Naive B cell (primary cell): ENCODE measurements at places on chromosomes 11 and 22.

- DNase-seq, result peak; percentile 58
Observed at GRCh38 chr22:35380537-35381423, at the start of gene HMOX1. Gene HMOX1 (plus strand): TSS chr22:35381096. CDS start chr22:35381174, 78 bp downstream.

DNA sequence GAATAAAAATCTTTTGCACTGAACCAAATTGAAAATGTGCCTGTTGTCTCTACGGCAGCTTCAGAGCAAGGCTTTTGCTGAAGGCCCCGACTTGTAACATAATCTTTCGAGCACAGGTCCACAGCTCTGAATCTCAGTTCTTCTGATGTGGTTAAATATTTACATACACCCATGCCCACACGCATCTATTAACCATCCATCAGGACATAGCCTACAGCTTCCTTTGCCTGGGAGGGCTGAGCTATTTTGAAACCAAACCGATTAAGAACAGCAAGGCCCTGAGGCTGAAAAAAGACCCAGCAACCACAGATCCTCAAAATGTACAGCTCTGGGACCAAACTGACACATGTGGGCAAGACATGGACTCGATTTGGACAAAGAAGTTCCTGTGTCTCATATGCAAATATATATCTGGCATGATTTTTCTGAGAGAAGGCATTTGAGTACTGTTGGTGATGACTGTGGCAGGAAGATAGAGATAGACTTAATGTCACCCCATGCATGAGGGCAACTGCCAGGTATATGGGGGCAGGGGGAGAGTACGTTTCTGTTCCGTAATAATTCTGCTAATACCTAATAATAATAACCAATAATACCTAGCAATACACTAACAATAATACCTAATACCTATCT, 322.7 kb upstream of the PLET1 start:
- no peak for DNase-seq

- no peak for DNase-seq
Observed at GRCh38 chr11:118105657-118106305, 19.0 kb upstream of the SMIM35 start.

- DNase-seq, result peak; percentile 67
Observed at GRCh38 chr11:86041975-86042378, 26.9 kb downstream of the PICALM start.

GRCh38 chr11:107898270-107898669, 30.0 kb upstream of the RAB39A start:
- peak; percentile 6 for DNase-seq

GRCh38 chr11:113880971-113881370, 5.6 kb upstream of the USP28 start:
- DNase-seq, result no peak

- peak; percentile 51 for DNase-seq
Observed at GRCh38 chr11:126465573-126466188, 110.2 kb downstream of the ST3GAL4 start.

GRCh38 chr11:63492441-63492840, 1.5 kb upstream of the PLAAT5 start:
- no peak for DNase-seq

- DNase-seq, result no peak
Observed at GRCh38 chr11:31412946-31413345, 43.3 kb downstream of the DNAJC24 start.

DNA sequence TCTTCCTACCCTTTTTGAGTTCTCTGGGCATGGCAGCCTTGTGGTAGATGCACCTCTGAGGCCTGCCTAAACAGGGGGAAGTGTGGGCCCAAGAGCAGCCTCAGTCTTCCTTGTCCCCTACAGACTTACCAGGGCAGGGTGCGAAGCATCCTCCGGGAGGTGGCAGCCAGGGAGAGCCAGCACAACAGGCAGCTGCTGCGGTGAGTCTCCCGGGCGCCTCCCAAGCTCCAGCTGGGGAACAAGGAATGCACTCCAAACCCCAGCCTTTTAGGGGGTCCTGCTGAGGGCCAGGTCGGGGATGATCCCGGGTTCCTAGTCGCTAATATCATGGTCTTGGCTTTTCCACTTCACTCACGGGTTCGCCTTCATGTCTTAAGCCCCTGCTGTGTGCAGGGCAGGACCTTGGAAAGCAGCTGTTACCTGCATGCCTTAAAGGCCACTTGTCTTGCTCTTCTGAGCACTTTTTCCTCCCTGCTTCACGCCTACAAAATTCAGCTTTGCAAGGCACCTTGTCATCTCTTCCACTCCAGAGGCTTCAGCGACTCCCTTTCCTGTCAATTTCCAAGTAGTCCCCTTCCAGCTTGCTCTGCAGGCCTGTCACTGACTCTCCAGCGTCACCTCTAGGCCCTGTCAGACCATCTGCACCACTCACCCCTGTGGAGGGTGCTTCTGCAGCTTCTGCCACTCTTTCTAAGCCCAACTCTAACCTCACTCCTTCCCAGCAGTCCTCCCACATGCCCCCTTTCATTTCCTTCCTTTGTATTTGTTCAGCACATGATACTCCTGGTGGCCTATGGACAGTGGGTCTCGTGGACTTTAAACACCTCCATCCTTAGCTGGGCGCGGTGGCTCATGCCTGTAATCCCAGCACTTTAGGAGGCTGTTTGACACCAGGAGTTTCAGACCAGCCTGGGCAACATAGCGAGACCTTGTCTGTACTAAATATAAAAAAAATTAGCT, 57.0 kb downstream of the PISD start:
- no peak for DNase-seq

GRCh38 chr11:132068556-132068955, 698.1 kb downstream of the NTM start:
- DNase-seq, result no peak

- no peak for DNase-seq
Observed at GRCh38 chr11:86150847-86151173, 81.9 kb upstream of the PICALM start.

DNA sequence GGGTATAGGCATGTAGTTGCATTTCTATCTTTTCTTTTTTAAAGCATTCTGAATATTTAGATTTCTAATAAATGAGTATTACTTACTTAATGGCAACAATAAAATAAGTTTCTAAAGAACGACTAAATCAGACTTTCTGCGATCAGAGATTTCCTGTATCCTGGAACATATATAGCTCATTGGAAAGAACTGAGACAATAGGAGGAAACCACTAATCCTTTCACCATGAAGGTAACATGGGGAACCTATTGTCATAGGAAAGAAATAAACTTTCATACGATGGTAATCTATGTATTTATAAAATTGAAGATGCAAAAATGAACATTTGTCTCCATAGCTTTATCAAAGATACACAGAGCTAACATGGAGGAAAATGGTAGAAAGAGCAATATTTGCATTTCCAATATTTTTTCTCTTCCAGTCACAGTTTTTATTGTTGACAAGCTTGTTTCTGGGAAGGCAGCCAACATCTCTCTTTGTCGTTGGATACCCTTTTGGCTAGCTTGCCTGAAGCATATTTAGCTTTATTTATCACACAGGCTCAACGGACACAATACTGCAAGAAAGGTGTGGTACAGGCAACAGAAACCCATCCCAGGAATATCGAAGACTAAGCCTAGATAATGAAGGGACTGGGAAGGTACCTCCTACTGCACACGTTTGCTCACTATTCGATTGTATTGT, 293.3 kb upstream of the MPPED2 start:
- no peak for DNase-seq

- DNase-seq, result peak; percentile 65
Observed at GRCh38 chr11:117096201-117096991, 1.8 kb downstream of the SIK3 start.

GRCh38 chr22:34105461-34106062, 185.3 kb upstream of the LARGE1 start:
- peak; percentile 6 for DNase-seq

DNA sequence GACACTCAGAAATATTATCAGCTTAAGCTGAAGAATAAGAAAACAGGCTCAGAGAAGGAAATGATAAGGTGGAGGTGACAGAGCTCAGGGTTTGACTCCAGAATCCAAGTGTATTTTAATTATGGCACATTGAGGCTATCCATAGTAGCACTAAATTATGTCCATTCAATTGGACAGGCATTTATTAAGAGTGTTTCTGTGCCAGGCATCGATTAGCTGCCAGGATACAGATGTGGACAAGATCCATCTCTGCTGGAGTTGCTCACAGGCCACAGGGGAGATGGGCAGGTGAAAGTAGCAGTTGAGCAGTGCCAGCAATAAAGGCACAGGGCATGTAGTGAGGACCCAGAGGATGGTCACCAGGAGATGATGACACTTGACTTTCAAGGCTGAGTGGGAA, 592.5 kb downstream of the INSC start:
- no peak for DNase-seq

DNA sequence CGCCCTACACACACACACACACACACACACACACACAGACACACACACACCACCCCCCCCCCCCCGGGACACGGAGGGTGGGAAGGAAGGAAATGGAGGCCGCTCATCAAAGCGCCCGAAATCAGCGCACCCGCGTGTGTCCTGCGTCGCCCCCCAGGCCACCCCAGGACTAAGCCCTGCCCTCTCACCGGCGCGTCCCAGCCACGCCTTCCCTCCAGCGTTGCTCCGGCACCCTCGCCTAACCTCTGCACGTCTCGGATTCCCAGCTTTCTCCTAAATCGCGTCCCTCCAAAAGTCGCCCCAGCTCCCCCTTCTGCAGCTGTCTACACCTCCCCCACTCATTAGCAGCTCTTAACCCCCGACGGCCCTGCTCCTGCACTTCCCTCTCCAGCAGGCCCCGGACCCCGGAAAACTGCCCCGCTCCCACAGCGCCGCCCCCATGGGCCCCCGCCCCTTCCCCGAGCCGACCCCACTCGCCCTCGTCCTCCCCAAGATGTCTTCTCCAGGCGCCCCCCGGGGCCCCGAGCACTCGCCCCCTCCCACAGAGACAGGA, 557 bp downstream of the PACSIN2 start:
- peak; percentile 27 for DNase-seq

DNA sequence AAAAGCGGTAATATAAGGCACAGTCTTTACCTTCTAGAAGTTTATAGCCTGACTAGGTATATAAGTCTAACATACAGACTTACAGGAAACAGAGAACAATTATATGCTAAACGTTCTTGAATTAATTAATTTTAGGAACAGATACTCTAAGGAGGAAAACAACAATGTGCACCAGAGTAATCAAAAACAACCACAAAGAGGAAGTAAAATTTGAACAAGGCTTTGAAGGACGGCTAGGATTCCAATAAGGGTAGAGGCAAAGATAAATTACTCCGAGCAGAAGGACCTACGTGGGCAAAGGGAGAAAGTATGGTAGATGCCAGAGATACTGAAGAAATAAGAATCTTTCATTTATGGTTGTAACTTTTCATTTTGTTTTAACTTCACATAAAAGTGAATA, 54.4 kb downstream of the ENTHD1 start:
- peak; percentile 57 for DNase-seq

- no peak for DNase-seq
Observed at GRCh38 chr11:30801357-30801756, 215.2 kb upstream of the MPPED2 start.

GRCh38 chr22:32916025-32916424, 114.5 kb downstream of the TIMP3 start:
- no peak for DNase-seq

DNA sequence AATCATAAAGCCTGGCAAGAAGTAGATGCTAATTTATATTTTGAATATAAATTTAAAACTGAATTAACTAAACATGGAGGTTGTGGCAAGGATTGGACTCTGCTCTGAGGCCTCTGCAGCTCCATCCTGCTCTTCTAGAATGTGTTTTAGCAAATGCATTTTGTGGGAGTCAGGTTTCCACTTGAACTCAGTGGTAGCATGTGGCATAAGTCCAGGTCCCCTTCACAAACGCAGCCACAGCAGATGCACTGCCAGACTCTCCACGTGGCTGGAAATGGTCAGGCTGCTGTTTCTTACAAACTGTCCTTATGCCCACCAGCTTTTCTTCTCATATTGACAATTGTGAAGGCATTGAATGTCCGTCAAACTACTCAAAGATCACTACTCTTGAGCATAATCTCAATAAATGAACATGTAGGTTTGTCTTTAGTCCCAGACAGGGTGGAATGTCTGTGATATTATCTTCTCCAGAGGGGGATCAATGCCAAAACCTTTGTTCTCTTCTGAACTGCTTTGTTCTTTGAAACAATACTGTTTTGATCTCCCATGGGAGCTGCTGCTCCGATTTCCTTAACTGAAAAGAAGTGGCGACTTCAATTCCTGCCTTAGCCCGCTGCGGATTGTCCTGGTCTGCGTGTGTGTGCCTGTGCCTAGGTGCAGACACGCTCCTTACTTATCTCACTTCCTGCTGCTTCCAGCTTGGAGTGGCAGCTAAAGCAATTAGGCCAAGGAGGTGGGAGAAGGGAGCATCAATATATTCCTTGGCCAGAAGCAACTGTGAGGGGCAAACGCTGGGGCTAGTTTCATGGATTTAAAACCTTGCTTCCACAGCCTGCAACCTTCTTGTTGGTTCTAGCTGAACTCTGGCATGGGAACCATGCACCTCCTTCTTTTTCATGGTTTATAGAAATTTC, 24.2 kb downstream of the EIF4G2 start:
- no peak for DNase-seq

DNA sequence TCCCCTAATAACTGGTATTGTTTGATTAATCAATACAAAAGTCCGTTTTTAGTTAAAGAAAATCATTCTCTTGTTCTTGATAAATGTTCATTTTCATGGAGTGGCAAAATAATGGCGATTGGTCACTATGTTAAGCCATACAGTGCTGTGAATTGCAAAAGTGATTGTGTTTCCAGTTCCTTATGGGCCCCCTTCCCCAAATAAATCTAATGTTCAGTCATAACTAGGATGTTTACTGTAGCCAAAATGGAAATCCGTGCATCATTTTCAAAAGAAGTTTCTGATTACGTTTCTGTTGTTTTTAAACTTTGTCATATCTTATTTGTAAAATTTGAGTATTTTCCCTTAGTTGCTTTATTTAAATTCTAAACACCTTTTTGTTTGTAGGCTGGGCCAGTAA, 845 bp downstream of the RBM7 start:
- no peak for DNase-seq

DNA sequence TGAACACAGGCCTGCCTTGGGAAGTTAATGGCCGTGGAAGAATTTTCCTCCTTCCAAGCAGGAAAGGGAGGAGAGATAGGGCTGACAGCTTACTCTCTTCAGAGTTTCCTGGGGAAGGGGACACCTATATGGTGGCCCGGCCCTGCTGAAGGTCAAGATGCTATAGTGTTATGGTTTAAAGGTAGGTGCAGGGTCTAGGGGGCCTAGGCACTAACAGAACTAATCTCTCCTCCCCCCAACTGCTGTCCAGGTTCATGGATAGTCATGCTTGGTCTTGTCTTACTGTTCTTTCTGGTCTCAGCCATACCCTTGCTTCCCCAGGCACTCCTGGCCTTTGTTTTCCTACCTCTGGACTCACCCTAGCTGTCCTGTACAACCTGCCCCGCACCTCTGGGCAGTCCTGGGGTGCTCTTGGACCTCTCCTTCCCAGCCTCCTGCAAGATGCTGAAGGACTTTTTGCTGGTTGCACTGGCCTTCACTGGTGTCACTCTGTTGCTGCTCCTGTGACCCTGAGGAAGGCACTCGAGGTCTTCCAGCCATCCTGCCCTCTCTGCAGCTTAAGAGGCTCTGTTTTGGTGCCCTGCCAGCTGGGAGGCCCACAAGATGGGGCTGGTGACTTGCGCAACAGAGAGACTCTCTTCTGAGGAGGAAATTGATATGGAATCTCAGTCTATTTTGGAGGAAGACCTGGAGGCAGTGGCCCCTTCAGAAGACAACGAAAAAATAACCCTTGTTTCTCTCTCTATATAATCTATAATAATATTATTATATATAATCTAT, 17.9 kb downstream of the SEC14L3 start:
- DNase-seq, result no peak
